ENCODE measurements at places on chromosomes 12 and 14.

DNA sequence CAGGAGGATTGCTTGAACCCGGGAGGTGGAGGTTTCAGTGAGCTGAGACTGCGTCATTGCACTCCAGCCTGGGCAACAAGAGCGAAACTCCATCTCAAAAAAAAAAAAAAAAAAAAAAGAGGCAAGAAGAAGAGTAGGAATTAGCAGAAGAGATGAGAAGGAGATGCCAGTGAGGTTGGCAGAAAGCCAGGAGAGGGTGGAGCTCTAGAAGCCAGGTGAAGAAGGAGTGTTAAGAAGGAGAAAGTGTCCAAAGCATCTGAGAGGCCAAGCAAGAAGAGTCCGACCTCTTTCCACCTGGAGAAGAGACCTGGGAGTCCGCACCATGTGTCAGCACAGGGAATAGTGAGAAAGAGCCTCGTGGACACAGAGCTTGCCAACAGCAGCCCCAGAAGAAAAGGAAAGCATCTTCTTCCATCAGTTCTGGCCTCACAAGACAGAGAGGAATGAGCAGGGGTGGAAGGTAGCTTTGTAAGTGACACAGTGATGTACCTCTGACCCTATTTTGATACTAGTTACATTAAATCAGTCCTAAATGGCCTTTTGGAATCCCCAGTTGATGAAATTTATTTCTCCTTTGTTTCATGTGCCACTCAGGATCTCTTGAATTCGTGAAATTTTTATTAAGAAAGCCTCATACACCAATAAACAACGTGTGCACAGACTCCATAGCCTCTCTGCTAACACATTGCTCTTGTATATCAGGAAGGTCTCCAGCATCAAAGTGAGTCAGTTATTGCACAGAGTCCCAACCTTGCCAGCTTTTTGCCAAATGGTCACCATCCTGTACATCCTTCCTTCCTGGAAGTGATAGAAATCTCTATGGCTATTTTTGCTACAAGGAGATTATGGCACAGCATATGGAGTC lies 70.6 kb downstream of the SAMD4A start:
- no peak for DNase-seq

DNA sequence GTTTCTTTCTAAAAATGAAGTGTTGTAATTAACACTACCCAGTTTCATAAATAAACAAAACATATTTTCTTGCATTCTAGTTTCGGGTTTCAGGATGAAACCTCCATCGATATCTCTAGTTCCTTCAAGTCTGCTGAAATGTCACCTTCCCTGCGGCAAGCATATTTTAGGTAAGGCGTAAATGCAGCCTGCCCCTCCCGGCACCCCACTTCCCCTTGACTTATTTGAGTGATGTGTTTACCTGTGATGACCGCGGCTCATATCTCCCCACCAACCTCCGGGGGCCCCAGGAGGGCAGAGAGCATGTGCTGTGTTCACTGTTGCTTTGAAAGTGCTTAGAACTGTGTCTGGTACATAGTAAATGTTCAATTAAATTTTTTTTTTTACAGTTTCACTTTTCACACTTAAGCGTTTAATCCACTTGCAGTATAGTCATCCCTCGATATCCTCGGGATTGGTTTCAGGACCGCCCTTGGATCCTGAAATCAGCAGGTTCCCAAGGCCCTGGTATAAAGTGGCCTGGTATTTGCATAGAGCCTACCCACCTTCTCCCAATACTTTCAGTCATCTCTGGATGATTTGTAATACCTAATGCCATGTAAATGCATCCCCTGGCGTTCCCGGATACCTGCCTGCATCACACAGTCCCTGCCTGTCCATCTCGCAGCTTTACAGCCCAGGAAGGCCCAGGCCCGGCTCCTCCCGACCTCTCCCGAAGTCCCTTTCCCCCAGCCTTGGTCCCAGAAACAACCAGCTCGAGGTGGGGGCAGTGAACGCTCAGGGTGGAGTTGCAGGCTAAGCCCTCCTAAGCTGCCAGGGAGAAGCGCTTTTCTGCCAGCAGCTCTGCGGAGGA lies 40.2 kb upstream of the FBRSL1 start:
- DNase-seq, result no peak

- DNase-seq, result no peak
Measured at GRCh38 chr12:64494998-64495729, 43.2 kb downstream of the TBK1 start.

GRCh38 chr12:70759161-70759918 lies 122.1 kb upstream of the PTPRB start:
- no peak for DNase-seq

DNA sequence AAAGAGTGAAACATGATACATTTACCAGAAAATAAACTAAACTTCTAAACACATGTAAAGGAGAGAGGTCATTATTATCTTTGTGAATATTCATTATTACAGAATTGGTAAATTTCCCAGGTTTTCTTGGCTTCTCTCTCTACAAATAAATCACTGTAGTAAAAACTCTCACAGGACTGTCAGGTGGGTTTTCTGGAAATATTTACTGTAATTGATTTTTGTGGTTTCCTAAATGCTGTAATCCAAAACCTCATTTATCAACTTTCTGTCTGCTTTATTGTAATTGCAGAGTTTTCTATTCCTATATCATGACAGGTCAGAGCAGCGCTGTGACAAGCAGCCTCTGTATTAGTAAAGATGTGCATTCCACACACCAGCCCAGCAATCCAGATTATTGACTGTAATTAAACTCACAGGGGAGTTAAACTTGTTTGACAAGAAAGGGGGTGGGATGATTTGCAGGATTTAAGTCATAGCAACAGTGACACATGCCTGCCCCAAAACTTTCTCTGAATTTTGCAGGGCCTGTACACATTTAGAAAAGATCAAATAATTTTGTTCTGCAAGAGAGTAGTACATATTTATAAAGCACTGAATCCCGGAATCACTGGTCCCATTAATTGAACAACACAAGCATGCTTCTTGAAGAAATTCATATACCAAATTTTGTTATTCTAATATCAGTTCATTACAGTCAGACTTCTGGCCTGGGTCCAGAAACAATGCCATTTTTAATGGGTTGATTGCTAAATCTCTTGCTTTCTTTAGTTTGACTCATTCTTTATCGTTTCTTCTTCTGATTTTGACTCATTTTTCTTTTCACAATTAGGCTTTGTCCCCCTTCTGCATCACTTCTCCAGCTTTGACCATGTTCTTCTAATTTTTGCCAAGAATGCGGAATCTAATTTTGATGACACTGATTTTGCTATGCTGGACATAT lies 42.2 kb downstream of the PTPRO start:
- no peak for DNase-seq

- DNase-seq, result no peak
Measured at GRCh38 chr14:70425354-70425753, 8.5 kb upstream of the SYNJ2BP start.

GRCh38 chr12:51590347-51591015 lies 552 bp upstream of the SCN8A start:
- peak; percentile 75 for DNase-seq

DNA sequence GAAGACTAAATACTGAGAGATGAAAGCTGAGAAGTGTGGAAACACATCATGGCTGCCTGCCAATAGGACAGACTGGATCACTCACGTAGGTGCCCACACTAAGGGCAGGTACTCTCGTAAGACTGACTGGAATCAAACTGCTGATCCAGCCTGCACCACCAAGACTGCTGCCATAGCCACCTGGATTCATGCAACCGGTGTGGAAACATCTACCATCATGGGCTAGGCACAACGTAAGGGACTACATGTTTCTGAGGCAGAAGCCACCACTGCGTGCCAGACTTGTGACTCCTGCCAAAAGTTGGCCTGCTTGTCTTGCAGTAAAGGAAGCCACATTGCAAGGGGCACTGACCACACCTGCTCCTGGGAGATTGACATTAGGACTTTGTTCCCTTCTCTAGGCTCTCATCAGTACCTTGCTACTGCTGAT lies 3.8 kb downstream of the POMT2 start:
- no peak for DNase-seq

DNA sequence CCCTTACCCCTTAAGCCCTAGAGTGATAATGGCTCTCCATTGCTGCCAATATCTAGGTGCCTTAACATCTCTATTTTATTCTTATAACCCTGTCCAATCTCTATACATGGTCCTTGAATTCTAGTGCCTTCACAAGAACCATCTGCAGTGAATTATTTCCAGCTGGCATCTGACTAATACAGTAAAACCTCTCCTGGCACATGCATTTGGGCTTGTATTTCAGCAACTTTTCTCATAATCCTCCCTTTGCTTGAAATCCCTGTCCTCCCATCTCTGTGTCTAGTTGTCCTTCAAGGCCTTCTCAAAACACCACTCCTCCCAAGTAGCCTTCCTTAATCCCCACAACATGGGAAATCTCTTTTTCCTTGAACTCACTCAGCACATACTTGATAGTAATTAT lies 14.2 kb upstream of the HMGA2 start:
- DNase-seq, result no peak

- DNase-seq, result no peak
Measured at GRCh38 chr12:72089678-72090077, 151.0 kb downstream of the TPH2 start.

GRCh38 chr12:128644664-128645296 lies 179.0 kb downstream of the SLC15A4 start:
- DNase-seq, result peak; percentile 30

All from activated B cell treated with CpG ODN at 0.5 μM for 24 hours (primary cell).